ENCODE measurements at places on chromosomes 3 and 15. TPM values are rescaled to one million over a fixed set of nuclear protein-coding genes. Genes with fewer than 3 reads are reported as not detected.

The GNAT1 gene
- not detected for polyA plus RNA-seq

DNA sequence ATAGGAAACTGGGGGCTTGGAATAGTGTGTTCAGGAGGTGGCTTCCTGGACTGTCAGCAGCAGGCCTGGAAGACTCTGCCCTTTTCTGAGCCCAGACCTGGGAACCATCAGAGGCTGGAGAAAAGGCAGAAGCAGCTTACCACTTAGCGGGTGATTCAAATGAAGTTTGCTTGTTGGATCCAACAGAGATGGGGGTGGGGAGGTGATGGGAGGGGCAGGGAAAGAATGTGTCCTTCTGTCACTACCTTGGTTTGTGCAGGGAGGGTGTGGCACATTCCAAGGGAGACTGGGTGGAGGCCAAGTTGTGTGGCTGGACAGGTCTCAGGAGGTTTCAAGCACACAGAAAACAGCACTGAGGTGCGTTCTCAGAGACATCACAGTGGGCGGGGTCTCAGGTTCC, 58.8 kb downstream of the TRAK1 start:
- peak; percentile 76 for DNase-seq
- peaks cover 36% of the 10 kb centered on the region for H3K4me1 ChIP-seq
- no peak overlapping the region for H3K27ac ChIP-seq
- H3K36me3 ChIP-seq: peaks cover 2% of the 10 kb centered on the region
- H3K27me3 ChIP-seq: no peaks in the 10 kb centered on the region
- H3K4me3 ChIP-seq: no peak overlapping the region

GRCh38 chr3:101995371-101996046, 146.2 kb downstream of the NFKBIZ start:
- H3K27me3 ChIP-seq: no peaks in the 10 kb centered on the region
- peak overlapping the region; percentile 94 for H3K27ac ChIP-seq
- H3K4me1 ChIP-seq: peaks cover 49% of the 10 kb centered on the region

GRCh38 chr3:105746231-105746996, 122.4 kb downstream of the CBLB start:
- H3K4me1 ChIP-seq: peaks cover 19% of the 10 kb centered on the region
- no peak for DNase-seq

DNA sequence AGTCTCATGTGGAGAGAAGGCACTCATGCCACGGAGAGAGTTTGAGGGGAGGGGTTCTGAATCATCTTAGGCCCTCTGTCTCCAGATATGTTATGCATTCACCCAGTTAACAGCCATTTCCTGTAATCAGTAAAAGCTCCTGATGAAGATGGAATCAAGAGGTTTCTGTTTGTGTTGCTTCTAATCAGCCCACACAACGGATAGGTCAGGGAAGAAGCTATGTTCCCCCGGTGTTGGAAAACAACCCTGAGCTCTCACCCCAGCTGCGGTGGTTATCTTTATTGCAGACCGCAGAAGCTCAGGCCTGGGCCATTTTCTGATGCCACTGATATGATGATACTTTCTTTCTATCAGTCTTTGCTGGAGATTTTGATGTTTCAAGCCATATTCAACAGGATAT, 338.5 kb upstream of the ONECUT1 start:
- H3K27me3 ChIP-seq: no peaks in the 10 kb centered on the region
- no peak overlapping the region for H3K4me3 ChIP-seq
- H3K4me1 ChIP-seq: no peaks in the 10 kb centered on the region
- DNase-seq: no peak

GRCh38 chr15:69422336-69422895, 8.3 kb downstream of the KIF23 start:
- H3K4me3 ChIP-seq: no peak overlapping the region
- H3K27me3 ChIP-seq: no peaks in the 10 kb centered on the region
- no peak for DNase-seq

The GCSAM gene
- 2.9 TPM for polyA plus RNA-seq

- H3K27me3 ChIP-seq: peaks cover 54% of the 10 kb centered on the region
- H3K36me3 ChIP-seq: no peaks in the 10 kb centered on the region
- no peak for DNase-seq
- H3K27ac ChIP-seq: no peak overlapping the region
- H3K4me1 ChIP-seq: no peaks in the 10 kb centered on the region
- no peak overlapping the region for H3K4me3 ChIP-seq
These were observed 1.4 kb downstream of the DOCK3 start for GRCh38 chr3:50676031-50676705.

GRCh38 chr3:120496278-120497002, 45.6 kb upstream of the FSTL1 start:
- H3K36me3 ChIP-seq: no peaks in the 10 kb centered on the region
- H3K4me3 ChIP-seq: no peak overlapping the region
- DNase-seq: peak; percentile 50
- H3K4me1 ChIP-seq: peaks cover 3% of the 10 kb centered on the region
- H3K27ac ChIP-seq: no peak overlapping the region

GRCh38 chr15:25735550-25736384, 127.4 kb downstream of the ATP10A start:
- no peaks in the 10 kb centered on the region for H3K4me1 ChIP-seq
- no peaks in the 10 kb centered on the region for H3K27me3 ChIP-seq
- DNase-seq: no peak
- H3K27ac ChIP-seq: no peak overlapping the region
- H3K4me3 ChIP-seq: no peak overlapping the region

- no peaks in the 10 kb centered on the region for H3K4me1 ChIP-seq
- H3K27ac ChIP-seq: no peak overlapping the region
- H3K4me3 ChIP-seq: no peak overlapping the region
- H3K27me3 ChIP-seq: no peaks in the 10 kb centered on the region
These were observed 78.6 kb downstream of the WDR49 start for GRCh38 chr3:167575000-167575600.

DNA sequence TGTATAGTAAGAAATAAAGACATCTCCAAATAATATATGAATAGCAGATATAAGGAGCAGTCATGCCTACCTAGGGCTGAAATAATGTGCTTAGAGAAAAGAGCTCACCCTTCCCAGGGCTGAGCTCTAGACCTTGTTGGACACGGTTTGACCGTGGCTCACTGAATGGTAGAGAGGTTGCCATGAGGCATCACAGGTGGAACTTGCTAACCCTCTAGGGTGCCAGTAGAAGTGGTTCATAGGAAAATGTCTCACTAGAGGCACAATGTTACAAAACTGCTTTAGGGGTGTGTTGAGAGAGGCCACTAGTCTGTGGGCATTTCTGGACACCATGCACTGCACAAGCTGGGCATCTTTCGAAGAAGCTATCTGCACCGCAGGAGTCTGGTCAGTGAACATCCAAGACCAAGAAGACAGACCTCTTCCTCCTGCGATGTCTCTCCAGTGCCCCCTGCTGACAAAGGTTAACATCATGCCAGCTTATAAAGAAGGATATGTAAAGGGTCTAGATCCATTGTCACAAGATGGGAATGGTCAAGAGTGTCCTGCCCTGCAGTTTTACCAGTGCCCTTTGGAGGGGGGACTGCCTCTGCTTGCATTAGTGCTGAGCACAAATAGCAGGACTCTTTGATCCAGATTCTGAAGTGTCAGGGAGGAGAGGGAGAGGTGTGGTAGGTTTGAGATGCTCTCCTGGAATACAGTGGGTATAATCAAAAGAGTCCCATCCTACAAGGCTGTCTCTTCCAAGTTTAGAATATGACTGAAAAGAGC, 266.8 kb downstream of the ZNF385D start:
- H3K27me3 ChIP-seq: no peaks in the 10 kb centered on the region
- no peaks in the 10 kb centered on the region for H3K36me3 ChIP-seq
- DNase-seq: no peak
- no peak overlapping the region for H3K27ac ChIP-seq
- H3K4me3 ChIP-seq: no peak overlapping the region
- H3K4me1 ChIP-seq: no peaks in the 10 kb centered on the region

DNA sequence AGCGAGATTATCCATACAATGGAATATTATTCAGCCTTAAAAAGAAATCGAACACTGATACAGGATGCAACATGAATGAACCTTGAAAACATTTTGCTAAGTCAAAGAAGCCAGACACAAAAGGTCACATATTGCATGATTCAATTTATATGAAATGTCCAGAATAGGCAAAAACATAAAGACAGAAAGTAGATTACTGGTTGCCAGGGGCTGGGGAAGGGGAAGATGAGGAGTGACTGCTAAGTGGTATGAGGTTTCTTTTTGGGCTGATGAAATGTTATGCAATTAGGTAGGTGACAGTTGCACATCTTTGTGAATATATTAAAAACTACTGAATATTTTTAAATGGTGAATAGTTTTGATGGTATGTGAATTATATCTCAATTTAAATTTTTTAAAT, 38.3 kb downstream of the LRRFIP2 start:
- H3K27me3 ChIP-seq: no peaks in the 10 kb centered on the region
- DNase-seq: no peak
- no peak overlapping the region for H3K4me3 ChIP-seq
- H3K4me1 ChIP-seq: peaks cover 1% of the 10 kb centered on the region
- no peak overlapping the region for H3K27ac ChIP-seq
- peaks cover 5% of the 10 kb centered on the region for H3K36me3 ChIP-seq

GRCh38 chr3:98147179-98147578, at the start of gene OR5H14:
Gene OR5H14 (plus strand): TSS chr3:98147479. CDS start chr3:98149386, 1,907 bp downstream.
- H3K4me1 ChIP-seq: no peaks in the 10 kb centered on the region
- DNase-seq: no peak
- H3K4me3 ChIP-seq: no peak within 1 kb of the TSS
- H3K27me3 ChIP-seq: no peaks in the 10 kb centered on the region
- no peak within 1 kb of the TSS for H3K27ac ChIP-seq
- no peaks in the 10 kb centered on the region for H3K36me3 ChIP-seq

The PPARG gene
- polyA plus RNA-seq: 2.4 TPM

The OCA2 gene
- 0.08 TPM for polyA plus RNA-seq

GRCh38 chr15:62068071-62068809, 1.5 kb downstream of the C2CD4A start:
- no peaks in the 10 kb centered on the region for H3K36me3 ChIP-seq
- no peak overlapping the region for H3K27ac ChIP-seq
- peak overlapping the region; percentile 36 for H3K4me3 ChIP-seq
- H3K27me3 ChIP-seq: peaks cover 5% of the 10 kb centered on the region
- peaks cover 23% of the 10 kb centered on the region for H3K4me1 ChIP-seq

DNA sequence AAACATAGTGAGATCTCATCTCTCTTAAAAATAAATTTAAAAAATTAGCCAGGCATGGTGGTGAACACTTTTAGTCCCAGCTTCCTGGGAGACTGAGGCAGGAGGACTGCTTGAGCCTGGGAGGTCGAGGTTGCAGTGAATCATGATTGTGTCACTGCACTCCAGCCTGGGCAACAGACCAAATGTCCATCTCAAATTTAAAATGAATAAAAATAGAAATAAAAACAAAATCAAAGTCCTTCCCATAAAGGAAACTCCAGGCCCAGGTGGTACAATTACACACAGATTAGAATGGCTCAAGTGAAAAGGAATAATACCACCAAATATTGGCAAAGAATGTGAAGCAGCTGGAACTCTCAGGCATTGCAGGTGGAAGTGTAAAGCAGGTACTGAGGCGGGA, 19.3 kb upstream of the ATP10A start:
- H3K27me3 ChIP-seq: no peaks in the 10 kb centered on the region
- H3K36me3 ChIP-seq: no peaks in the 10 kb centered on the region
- no peaks in the 10 kb centered on the region for H3K4me1 ChIP-seq
- no peak for DNase-seq
- H3K4me3 ChIP-seq: no peak overlapping the region

The KLHL25 gene
- polyA plus RNA-seq: 4.4 TPM

The CFAP92 gene
- 0.26 TPM for polyA plus RNA-seq

DNA sequence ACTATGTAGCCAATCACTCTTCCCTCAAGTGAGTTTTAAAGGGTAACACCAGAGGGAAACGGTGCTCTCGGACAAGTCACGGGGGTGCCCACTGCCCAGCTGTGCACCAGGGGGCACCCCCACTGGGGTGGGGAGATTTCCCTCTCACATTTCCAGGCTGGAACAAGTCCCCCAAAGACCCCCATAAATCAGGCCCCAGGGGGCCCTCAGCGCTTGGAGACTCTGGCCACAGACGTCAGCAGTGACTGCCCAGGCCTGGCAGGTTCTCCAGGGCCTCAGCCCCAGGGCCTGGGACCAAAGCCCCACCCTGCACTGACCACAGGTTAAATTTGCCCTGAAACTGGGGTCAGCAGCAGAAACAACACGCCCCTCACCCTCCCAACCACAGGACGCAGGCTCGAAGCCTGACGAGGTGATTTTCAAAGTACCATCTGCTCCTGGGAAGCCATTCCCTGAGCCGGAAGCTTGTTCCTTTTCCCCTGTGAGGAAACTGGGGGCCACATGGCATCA, 17.0 kb downstream of the XXYLT1 start:
- no peak overlapping the region for H3K4me3 ChIP-seq
- H3K4me1 ChIP-seq: no peaks in the 10 kb centered on the region
- peaks cover 2% of the 10 kb centered on the region for H3K36me3 ChIP-seq
- no peaks in the 10 kb centered on the region for H3K27me3 ChIP-seq

The DPPA4 gene
- not detected for polyA plus RNA-seq

The C2CD4A gene
- polyA plus RNA-seq: not detected

GRCh38 chr3:129961141-129961541, 13.4 kb upstream of the TRH start:
- H3K4me3 ChIP-seq: no peak overlapping the region
- H3K27me3 ChIP-seq: peaks cover 5% of the 10 kb centered on the region
- no peak overlapping the region for H3K27ac ChIP-seq
- H3K4me1 ChIP-seq: no peaks in the 10 kb centered on the region
- DNase-seq: no peak

Measured in keratinocyte (primary cell).